ENCODE measurements at places on chromosomes 5 and 9.

- DNase-seq, result no peak
Observed at GRCh38 chr5:73967347-73967746, 341.4 kb downstream of the ARHGEF28 start.

- no peak for DNase-seq
Observed at GRCh38 chr5:175253597-175253996, 190.4 kb downstream of the DRD1 start.

DNA sequence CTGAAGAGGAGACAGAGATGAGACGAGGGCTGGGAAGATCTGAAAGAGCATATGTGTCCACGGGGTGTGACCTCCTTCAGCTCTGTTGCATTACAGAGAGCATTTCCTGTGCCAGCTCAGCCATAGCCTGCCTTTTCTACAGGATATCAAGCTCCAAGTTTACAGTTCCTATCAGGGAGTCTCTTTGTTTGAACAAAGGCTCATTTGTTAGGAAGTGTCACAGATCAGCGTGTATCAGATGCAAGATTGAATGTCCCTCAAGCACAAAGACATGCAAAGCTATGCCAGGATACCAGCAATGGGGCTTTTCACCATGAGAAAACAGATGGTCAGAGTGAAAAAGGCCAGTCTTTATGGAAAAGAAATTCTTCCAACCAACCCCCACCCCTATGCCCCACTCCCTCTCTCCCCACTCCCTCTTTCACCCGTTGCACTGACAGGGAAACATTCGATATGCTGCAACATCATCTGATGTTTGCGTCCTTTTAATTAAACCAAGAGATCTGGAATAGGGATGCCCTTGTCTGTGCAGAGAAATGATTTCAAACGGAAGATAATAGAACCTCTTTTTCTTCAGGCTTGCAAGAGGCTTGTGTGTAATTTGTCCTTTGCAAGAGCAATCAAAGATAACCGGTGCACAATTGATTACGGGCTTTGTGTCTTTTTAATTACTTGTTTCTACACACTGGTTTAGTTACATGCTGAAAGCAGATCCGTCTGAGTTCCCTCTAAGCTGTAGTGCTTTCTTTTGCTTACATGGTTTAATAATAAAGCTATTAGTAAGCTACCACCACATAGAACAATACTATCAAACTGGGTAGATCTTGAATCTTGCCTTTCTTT lies 263.1 kb upstream of the RGMB start:
- DNase-seq, result no peak

DNA sequence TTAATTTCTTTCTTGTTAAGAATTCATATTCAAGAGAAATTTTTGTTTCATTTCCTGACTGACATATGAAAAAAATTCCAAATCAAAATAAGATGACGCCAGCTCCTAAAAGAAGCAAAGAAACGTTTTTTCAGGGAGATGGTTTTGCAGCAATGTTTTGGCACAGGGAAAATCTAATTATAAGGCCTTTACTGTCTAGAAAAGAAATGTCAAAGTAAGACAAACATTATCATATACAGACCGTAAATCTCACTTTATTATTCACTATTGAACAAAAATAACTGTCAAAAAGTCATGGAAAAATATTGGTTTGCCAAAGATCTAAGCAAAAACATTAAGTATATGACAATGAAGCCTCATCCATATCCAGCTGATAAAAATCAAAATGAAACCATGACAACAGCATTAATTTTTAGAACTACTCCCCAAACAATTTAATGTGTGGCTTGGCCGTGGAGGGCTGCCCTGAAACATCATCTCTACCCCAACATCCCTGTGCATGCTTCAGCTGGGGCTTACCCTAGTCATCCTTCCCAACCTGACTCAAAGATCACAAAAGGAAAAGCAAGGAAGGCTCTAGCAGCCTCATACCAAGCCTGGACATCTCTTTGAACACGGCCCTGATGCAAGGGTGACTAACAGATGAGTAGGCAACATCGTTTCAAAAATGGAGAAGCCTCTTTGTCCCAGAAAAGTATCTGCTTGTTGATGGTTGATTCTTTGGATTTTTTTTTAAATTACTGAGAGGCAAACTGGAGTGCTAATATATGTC lies 95.6 kb downstream of the ARSB start:
- no peak for DNase-seq

GRCh38 chr9:78858266-78858665 lies 561.3 kb downstream of the PSAT1 start:
- DNase-seq, result no peak

GRCh38 chr9:124792257-124793014 lies 15.5 kb downstream of the OLFML2A start:
- no peak for DNase-seq

DNA sequence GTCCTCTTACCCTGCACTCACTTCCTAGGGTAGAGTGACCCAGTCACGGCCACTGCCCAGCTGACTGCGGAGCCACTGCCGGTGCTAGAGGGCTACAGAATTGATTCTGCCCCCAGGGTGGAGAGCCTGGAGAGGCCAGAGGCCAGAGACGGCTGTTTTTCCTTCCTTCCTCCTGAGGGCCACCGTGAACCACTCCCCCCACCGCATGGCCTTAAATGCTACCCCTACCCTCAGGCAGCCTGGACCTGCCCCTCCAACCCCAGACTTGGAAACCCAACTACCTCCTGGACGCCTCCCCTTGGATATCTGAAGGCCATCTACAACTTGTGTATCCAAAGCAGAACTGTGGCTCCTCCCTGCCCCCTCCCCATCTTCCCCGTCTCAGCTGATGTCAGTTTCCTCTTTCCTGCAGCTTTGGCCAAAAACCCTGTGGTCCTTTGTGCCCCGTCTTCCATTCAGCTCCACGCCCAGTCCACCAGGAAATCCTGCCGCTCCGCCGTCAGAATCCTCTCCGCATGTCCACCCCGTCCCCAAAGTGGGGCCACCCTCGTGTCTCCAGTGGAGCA lies 16.3 kb downstream of the SH2D3C start:
- no peak for DNase-seq

Measured in CD4-positive, alpha-beta T cell treated with Interferon gamma for 1 hour (primary cell).